ENCODE measurements at places on chromosomes 7 and 10. TPM values are rescaled to one million over a fixed set of nuclear protein-coding genes. Genes with fewer than 3 reads are reported as not detected.

CYP3A7 gene
- not detected for polyA plus RNA-seq

XPNPEP1 gene
- 48.2 TPM for polyA plus RNA-seq

TMEM130 gene
- 0.40 TPM for polyA plus RNA-seq

MNX1 gene
- not detected for polyA plus RNA-seq

C1GALT1 gene
- 79.0 TPM for polyA plus RNA-seq

CEP41 gene
- polyA plus RNA-seq, result 33.9 TPM

CHAT gene
- not detected for polyA plus RNA-seq

TACR2 gene
- polyA plus RNA-seq, result 0.24 TPM

ITIH5 gene
- polyA plus RNA-seq, result not detected

DNA sequence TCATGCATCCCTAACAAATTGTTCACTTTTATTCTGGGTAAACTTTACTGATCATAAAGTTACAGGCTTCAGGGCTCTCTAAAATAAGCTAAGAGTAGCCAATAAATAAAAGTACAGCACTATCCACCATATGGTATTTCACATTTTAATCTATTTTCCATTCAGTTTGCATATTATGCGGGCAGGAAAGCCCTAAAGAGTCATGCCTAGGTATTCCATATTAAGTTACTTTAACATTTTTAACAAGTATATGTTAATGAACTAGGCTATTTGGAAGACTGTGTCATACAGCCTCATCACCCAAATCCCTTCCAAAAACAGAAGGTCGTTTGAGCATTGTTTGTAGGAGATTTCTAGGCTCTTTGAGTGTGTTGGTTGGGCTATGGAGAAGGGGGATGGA is 106.3 kb downstream of the CPED1 start:
- no peak for DNase-seq

GRCh38 chr7:103810112-103810744 is 179.2 kb downstream of the RELN start:
- no peak for DNase-seq

- DNase-seq, result no peak
Measured at GRCh38 chr10:111650088-111650487, 533.5 kb downstream of the GPAM start.

DNA sequence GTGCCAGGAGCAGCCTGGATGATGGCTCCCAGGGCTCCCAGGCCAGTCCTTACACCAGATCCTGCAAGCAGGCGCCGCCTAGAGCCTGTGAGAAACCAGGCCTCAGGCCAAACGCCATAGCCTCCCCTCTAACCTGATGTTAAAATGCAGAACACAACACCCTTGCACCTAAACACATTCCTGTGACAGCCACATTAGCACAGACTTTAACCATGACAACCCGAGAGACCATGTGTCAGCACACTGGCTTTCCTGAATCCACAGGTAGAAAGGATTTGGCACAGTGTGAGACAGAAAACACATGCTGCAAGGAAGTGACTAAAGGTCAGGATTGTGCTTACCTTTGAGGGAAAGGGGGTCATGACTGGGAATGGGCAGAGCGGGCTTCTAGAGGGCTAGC is 59.9 kb downstream of the SGMS1 start:
- DNase-seq, result no peak

DNA sequence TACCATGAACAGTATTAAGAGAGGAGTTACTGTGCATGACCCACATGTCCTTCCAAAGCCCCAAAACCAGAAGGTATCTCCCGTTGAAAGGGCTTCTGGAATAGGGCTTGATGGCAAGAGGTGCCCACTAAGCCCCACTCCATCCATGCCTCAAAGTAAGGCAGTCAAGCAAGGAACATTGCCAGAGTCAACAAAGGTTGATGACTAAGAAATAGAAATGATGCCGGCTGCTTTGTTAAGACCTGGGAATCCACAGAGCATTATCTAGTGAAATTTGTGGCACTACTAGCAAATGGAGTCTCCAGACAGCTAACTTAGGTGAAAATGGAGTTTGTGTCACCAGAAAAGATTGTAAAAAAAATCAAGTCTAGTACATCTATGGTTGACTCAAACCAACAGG is 6.2 kb downstream of the SFR1 start:
- DNase-seq, result peak; percentile 30

GRCh38 chr10:80713398-80713928 is 175.8 kb downstream of the SH2D4B start:
- DNase-seq, result no peak

GRCh38 chr10:107548301-107548700 is 383.8 kb upstream of the SORCS1 start:
- peak; percentile 35 for DNase-seq

GRCh38 chr10:35827783-35828182 is 185.7 kb upstream of the FZD8 start:
- DNase-seq, result no peak

DNA sequence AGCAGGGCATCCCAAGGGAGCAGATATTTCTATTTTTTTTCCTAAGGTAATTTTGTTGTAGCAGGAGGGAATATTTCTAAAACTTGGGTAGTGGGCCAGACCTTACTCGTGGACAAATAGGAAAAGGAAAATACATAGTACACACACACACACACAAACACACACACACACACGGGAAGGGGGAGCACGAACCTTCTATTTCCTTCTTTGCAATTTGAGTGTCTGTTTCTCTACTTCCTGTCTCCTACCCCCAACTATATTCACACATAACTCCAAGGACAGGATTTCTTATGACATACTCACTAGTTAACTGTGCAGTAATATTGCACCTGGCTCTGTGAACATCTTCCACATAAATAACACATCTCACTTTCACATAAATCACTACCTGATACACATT is 4.4 kb downstream of the LDB1 start:
- peak; percentile 32 for DNase-seq

- DNase-seq, result peak; percentile 4
Measured at GRCh38 chr7:86653919-86654659, 10.4 kb downstream of the GRM3 start.

- peak; percentile 93 for DNase-seq
Measured at GRCh38 chr7:81484261-81484660, 285.6 kb downstream of the HGF start.

DNA sequence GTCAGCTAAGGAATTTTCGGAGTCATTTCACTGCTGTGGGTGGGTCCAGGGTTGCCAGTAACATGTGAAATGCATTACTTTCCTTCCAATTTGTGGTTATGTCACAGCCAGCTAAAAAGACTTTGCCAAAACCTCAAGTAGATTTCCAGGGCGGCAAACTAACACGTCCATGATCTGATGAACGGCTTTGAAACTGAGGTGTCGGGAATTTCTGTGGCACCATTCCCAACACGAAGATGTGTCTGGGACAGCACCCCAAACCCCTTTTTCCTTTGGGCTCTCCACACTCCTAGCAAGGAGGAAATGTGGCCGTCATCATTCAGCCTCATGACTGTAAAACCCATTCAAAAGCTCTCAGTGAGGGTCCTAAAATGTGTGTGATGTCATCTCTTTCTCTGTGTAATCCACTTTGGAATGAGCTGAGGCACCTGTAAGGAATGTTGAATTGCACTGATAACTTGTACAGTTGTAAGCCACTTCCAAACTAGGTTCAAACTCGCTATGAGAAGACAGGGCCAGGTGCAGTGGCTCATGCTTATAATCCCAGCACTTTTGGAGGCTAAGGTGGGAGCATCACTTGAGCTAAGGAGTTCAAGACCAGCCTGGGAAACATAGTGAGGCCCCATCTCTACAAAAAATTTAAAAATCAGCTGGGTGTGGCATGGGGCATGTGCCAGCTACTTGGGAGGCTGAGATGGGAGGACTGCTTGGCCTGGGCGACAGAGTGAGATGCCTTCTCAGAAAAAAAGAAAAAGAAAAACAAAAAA is 146.1 kb upstream of the FRMD4A start:
- peak; percentile 77 for DNase-seq

- DNase-seq, result no peak
Measured at GRCh38 chr7:151850491-151851124, 26.3 kb downstream of the PRKAG2 start.

GRCh38 chr7:157616931-157617330 is 280.1 kb downstream of the DNAJB6 start:
- DNase-seq, result no peak

GRCh38 chr10:74991435-74991834 is 120.0 kb upstream of the SAMD8 start:
- DNase-seq, result peak; percentile 45

GRCh38 chr10:84290235-84290634 is 38.2 kb upstream of the CCSER2 start:
- no peak for DNase-seq

DNA sequence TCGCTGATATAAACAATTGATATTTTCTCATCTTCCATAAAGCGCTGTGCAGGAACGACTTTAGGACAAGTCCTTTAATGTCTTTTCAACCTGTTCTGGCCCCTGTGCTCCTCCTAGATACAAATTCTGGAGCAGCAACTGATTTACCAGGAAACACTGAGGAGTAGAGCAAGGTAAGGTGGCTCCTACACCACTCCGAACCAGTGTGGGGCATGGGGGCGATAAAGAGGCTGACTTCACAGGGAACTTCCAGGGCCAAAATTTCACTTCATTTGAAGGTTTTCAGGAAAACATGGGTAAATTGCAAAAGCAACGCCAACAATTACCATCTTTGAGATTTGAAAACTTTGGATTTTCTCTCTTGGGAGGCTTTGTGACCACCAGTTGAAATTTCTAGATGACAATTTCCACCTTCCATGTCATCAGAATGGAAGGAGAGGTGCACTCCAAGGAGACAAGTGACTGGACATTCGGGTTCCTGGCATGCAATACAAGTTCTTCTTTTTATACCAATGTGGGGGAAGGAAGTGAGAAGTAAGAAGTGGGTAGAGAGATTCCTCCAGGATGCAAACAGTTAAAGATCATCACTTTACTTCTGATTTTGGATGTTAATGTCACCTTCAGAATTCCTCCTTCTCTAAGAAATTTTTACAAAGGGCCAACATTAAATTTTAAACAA is 118.5 kb downstream of the FAM107B start:
- no peak for DNase-seq
